ENCODE measurements at places on chromosomes 12 and 14.
A peak's percentile ranks its signal among the peaks of the same experiment; 100 is the strongest.

DNA sequence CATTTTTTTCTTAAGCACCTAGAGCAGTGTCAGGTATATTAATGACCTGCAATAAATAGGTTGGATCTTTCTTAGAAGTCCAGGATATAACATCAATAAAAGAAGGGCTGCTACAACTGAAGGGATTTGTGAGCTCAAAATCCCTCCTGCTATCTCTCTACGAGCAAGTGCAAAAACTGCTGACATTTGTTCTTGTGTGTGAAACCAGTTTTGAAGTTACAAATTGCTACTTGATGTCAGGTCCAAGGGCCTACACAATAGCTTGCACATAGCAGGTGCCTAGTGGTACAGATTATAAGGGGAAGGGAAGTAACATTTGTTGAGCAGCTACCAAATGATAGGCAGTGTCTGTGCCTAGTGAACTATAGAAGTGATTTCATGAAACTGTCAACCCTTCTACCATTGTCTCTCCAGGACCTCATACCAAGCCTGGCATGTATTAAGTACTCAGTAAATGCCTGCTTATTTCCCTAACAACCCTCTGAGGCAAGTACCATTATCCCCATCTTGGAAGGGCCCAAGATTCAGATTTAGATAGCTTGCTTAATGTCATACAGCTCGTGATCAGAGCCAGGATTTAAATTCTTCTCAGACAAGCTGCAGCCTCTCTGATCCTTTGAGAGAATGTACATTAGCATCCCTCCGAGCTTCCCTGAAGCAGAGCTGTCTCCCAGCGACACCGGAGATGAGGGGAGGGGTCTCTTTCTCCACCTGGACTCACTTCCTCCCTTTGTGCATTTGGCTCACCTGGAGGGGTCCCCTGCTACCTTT lies 300.3 kb downstream of the ZFP36L1 start:
- no peak for DNase-seq

GRCh38 chr12:2215709-2216560 lies 163.1 kb downstream of the CACNA1C start:
- DNase-seq: no peak

DNA sequence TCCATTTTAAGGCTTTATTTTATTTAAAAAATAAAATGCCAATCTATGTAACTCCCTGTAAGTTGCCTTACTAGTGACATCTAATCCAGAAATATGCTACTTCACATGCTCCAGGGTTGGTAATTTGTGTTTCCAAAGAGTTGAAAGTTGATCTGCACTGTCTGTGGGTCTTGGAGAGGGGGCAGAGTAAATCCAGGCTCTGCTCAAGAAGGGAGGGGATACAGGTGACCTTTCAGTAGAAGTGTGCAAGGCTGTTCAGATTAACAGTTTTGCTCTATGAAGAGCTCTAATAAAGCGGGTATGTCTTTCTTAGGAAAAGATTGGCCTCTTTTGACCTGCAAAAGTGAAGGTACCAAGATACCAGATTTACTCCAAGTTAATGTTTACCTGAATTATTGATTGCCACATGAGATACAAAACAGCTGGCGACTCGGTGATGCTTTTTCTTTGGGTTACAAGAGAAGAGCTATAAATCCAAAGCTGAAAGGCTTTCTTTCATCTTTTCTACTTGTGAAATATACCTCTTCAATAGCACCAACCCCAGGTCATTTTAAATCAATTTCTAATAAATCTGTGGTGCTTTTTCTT lies 75.6 kb upstream of the FLRT2 start:
- no peak for DNase-seq

DNA sequence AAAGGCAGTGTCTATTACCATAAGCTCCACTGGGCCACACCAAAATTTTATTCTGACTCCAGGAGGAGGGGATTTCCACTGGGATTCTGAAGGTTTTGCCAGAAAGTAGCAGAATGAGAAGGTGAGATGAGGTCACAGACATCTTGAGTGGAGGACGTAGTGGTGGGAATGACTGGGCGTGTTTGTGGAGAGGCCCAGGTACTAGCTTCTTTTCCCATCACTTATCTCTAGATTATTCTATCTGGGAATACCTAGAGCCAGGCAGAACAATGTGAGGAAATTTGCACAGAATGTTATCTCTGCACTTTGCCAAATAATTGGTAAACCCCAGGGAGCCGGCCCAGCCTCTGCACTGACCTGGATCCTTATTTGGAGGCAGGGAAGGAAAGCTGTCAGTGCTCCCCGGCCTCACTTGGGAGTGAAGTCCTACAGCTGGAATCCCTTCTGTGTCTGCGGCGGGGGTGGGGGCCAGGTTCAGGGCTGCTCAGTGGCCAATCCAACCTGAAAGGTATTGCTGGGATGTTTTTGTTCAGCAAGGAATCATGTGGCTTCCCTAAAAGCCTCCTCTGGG lies 129.4 kb downstream of the C12orf75 start:
- no peak for DNase-seq

DNA sequence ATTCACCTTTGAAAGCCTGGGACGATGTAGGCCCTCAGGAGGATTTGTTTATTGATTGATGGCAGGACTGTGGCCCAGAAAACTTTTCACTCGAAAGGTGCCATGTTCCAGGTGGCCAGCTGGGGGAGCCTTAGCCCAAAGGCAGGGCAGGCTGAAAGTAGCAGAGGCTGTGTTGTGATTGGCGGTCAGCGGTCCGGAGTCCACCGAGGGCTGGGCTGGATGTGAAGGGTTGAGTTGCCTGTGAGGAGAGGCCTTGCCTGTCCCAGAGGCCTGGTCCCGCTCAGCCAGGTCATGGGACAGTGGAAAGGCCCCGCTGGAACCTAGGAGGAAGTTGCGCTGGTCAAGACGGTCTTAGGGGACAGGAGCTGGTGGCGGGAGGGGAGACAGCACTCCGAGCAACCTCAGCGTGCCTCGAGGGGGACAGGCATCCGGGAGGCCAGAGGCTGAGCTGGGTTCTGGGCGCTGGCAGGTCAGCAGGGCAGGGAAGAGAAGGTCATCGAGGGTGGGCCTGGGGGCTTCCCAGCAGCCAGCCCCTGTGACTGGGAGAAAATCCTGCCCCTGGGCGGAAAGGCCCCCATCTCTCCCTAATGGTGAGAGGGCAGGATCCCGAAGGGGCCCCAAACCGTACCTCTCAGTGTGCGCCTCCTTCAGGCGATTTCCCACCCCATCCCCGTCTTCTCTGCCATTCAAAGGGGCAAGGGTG lies 26.3 kb downstream of the CMA1 start:
- peak; percentile 23 for DNase-seq

- DNase-seq: no peak
Measured at GRCh38 chr14:32497248-32497647, 168.2 kb downstream of the AKAP6 start.

DNA sequence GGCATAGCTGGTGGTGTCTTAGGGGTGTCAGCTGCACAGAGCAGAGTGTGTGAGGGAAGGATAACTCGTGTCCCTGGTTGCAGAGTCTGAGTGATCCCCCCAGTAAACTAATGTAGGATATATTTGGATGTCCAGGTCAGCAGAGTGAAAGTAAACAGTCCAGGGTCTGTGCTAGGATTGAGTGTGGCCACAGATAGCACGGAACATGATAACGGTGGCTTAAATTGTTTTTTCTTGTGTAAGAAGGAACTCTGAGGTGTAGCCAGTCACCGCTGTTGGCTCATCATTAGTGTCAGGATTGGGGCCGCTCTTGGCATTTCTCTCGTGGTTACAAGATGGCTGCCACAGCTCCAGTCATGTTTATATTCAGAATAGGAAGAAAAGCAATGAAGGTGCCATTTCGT lies 97.3 kb downstream of the DERA start:
- no peak for DNase-seq

- DNase-seq: no peak
Measured at GRCh38 chr12:103801709-103802585, 39.1 kb downstream of the NT5DC3 start.

- no peak for DNase-seq
Measured at GRCh38 chr12:76241371-76241770, 106.8 kb downstream of the BBS10 start.

DNA sequence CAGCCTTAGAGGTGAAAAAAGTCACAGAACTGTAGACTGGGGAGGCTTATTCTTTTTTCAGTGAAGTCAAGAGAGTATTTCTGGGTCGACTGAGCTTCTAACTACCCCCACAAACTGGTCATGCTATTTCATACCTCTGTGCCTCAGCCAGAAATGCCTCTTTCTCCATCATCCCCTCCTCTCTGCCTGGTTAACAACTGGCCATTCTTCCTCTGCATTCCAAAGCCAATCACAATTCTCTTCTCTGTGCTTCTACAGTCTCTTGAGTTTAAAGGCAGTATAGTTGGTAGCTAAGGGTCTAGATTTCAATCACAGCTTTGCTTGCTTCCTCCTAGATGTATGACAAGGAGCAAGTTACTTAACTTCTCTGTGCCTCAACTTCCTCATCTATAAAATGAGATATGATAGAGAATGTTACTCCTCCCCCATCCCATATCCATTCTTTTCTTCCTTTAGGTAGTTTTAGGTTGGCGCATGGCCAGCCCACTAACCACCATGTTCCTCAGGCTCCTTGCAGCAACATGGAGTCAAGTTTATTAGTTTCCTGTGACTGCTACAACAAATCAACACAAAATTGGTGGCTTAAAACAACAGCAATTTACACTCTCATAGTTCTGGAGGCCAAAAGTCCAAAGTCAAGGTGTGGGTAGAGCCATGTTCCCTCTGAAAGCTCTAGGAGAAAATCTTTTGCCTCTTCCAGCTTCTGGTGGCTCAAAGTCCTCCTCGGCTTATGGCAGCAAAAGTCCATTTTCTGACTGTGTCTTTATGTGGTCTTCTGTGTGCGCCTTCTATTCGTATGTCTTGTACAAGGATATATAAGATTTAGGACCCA lies 62.5 kb downstream of the ITPR2 start:
- no peak for DNase-seq

- no peak for DNase-seq
Measured at GRCh38 chr12:64240781-64241180, 18.7 kb upstream of the KICS2 start.

DNA sequence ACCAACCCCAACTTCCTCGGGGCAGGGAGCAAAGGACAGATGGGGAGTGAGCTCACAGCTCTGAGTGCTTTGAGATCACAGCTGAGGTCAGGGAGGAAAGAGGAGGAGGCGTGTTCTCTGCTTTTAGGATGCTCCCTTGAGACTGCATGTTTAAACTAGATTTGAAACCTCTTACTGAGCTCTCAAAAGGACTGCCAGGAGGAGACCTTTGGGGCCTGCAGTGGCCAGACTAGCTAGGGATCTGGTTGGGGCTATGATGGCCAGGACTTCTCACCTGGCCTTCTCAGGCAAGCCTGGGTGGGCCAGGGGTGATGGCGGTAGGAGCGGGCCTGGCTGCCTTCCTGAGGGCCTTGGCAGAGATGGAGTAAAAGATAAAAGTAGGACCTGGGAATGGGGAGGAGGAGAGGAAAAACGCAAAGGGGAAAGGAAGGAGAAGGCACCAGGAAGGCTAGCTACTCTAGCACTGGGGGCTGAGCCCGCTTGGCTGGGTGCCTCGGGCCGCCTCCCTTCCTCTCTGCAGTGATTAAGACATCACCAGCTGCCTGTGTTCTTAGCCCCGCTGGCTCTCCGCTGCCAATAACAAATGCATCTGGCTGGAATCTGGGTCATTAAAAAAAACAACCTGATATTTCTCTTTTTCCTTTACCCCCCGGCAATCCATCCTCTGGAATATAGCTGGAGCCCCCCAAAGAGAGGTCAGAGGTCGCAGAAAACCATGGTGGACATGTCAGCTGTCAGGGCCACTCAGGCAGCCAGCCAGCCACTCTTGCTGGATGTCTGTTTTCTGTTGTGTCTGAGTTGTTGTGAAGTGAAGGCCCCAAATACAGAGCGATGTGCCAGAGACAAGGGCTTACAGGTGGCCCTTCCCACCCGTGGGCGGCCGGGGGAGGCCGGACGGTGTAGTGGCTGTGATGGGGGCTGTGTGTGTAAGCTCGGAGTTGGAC lies 141.3 kb downstream of the TSPAN9 start:
- no peak for DNase-seq

DNA sequence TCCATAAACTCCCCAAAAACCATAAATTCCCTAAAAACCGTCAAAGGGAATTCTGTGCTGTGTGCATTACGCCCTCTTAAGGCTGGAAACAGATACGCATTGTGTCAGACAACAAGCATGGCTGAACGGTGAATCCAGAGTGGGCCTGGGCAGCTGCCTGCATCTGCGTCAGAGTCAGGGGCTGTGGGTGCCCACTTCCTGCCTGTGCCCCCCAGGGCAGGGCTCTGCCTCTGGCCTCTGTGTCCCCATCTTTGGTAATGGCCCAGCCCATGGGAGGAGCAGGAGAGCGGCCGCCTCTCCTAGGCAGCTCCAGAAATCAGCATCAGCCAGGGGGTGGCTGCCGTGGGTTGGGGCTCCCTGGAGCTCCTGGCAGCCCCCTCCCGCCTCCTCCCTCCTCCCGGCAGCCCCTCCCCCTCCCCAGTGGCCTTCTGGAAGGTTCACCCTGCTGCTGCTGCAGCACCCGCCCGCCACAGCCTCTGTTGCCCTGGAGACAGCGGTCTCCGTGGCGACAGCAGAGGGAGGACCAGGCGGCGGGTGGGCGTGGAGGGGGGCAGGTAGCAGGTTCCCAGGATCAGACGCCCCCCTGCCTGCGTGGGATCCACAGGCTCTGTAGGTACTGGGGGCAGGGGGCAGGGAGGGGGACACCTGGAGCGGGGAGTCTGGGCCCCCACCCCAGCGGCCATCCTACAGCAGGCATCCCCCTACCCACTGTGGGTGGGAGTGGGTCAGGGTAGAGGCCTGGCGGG lies 5.9 kb downstream of the MMP17 start:
- no peak for DNase-seq

- no peak for DNase-seq
Measured at GRCh38 chr12:108296945-108297344, 42.2 kb downstream of the CMKLR1 start.

- no peak for DNase-seq
Measured at GRCh38 chr14:50263321-50263720, 31.9 kb upstream of the SOS2 start.

GRCh38 chr12:26195641-26196420 lies 458 bp downstream of the SSPN start:
- DNase-seq: no peak

DNA sequence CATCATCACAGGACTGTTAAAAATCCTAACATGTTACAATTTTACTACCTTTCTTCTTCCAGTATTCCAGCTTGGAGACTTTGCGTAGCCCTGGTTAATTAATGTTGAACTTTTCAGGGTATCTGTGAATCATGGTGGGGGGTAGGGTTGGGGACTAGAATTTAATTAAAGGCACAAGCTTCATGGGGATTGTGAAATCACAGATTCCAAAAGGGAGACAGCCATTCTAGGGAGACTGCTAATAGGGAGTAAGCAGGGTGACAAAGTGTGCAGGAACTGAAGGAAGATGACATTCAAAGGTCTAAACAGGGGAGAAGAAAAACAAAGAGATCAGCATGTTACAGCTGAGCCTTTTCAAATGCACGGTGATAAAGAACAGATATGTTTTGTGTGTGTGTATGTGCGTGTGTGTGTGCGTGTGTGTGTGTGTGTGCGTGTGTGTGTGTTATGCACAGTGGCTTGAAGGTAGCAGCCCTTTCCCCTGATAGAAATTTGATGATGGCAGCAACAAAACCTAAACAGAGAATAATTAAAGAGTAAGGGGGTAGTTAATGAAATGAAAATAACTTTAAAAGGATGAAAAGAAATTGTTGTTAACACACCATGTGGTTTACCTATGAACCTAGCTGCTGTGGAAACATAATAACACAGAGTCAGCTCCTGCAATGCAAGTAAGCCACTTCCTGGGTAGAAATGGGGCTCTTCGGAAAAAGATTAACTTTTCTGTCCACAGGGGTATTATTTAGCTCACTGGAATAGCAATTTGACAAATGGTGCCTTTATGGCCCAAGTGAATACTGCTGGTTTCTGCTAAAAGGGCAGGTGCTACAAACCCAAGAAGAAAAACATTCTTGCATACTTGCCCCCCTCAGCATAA lies 581.7 kb downstream of the DIO2 start:
- no peak for DNase-seq

Measured in activated CD8-positive, alpha-beta memory T cell treated with anti-CD3 and anti-CD28 coated beads for 48 hours (primary cell).